ENCODE measurements at places on chromosomes 1 and 21.
A peak's percentile ranks its signal among the peaks of the same experiment; 100 is the strongest.

DNA sequence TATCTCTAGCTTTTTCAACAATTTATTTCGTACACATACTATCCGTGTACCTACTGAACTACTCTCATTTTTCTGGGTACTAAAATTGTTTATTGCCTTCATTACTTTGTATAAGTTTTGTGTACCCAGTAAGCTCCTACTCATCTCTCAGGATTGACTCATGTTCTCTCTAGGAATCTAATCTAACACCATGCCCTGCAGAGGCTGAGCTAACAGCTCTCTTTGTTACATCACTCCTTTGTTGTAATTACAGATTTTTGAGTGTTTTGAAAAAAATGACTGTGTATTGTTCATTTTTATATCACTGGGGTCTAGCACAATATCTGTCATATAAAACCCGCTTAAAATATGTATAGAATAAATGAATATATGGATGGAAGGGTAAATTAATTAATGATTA is 167.1 kb downstream of the ATP6V1G3 start:
- H3K4me1 ChIP-seq: no peaks in the 10 kb centered on the region
- H3K4me3 ChIP-seq: no peak overlapping the region
- no peak for DNase-seq
- H3K27me3 ChIP-seq: peaks cover 7% of the 10 kb centered on the region
- no peak overlapping the region for H3K27ac ChIP-seq

DNA sequence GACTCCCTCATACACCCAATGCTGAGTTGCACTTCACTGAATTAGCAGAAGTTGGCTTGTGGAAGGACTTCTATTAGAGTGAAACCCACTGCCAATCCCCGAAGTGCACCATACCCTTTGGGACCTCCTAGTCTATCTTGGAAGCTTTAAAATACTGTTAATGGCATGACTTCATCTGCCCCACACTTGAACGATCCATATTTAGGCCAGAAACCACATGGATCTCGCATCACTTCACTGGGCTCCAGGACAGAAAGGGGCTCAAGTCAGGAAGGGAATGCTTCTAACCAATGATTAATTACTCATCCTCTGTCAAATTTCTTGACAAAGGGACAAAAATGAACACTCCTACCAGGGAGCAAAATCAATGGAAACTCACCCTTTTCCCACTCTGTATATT is 69.1 kb downstream of the BCAR3 start:
- peaks cover 26% of the 10 kb centered on the region for H3K4me1 ChIP-seq
- no peak overlapping the region for H3K27ac ChIP-seq
- H3K36me3 ChIP-seq: no peaks in the 10 kb centered on the region
- H3K27me3 ChIP-seq: no peaks in the 10 kb centered on the region
- DNase-seq: no peak

GRCh38 chr1:190327271-190327670 is 150.4 kb downstream of the BRINP3 start:
- no peaks in the 10 kb centered on the region for H3K36me3 ChIP-seq
- no peak overlapping the region for H3K27ac ChIP-seq
- DNase-seq: no peak
- H3K27me3 ChIP-seq: no peaks in the 10 kb centered on the region

- peaks cover 2% of the 10 kb centered on the region for H3K36me3 ChIP-seq
- no peak overlapping the region for H3K27ac ChIP-seq
- DNase-seq: no peak
- H3K4me3 ChIP-seq: no peak overlapping the region
- H3K4me1 ChIP-seq: peaks cover 31% of the 10 kb centered on the region
Observed at GRCh38 chr1:153629971-153630370, 1.7 kb downstream of the S100A1 start.

- no peak overlapping the region for H3K4me3 ChIP-seq
- H3K4me1 ChIP-seq: peaks cover 4% of the 10 kb centered on the region
- DNase-seq: no peak
- H3K36me3 ChIP-seq: peaks cover 3% of the 10 kb centered on the region
- H3K27ac ChIP-seq: peak overlapping the region; percentile 56
Observed at GRCh38 chr21:33441489-33442477, 38.0 kb downstream of the TMEM50B start.

GRCh38 chr1:234481771-234482170 is 2.8 kb upstream of the TARBP1 start:
- peaks cover 4% of the 10 kb centered on the region for H3K36me3 ChIP-seq
- DNase-seq: no peak
- no peak overlapping the region for H3K27ac ChIP-seq

- H3K36me3 ChIP-seq: no peaks in the 10 kb centered on the region
- H3K27me3 ChIP-seq: peaks cover 16% of the 10 kb centered on the region
- H3K4me1 ChIP-seq: no peaks in the 10 kb centered on the region
- no peak for DNase-seq
Observed at GRCh38 chr1:168709405-168710363, 19.3 kb downstream of the DPT start.
